ENCODE measurements at places on chromosomes 3 and 15.

- no peak for DNase-seq
These were observed 12.6 kb downstream of the ACOX2 start for GRCh38 chr3:58524326-58524888.

GRCh38 chr3:45347315-45348000 lies 40.9 kb upstream of the LARS2 start:
- no peak for DNase-seq

DNA sequence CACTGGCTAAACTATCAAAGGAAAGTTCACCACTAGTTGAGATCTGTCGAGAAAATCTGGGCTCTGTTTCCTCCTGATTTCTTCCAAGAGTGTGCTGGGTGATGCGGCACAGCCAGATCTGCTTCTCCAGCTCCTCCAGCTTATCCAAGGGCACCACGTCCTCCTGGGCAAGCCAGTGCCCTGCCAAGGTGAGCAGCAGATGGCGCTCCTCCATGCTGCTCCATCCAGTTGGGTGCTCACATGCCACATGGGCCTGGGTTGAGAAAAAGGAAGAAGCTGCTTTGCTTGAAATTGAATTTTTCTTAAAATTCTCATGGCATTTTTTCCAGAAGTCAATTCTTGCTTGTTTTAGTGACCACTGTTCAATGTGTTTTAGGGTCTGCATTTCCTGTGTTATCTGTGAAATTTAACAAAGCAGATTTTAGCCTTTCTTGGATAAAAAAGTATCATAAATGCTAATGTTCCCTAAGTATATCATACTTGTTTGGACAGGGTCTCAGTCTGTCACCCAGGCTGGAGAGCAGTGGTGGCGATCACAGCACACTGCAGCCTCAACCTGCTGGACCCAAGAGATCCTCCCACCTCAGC lies 47.3 kb downstream of the EIF3J start:
- DNase-seq, result no peak

- DNase-seq, result no peak
These were observed 210.2 kb downstream of the ARPP21 start for GRCh38 chr3:35849496-35849895.

GRCh38 chr3:62361261-62361660 lies 12.1 kb downstream of the FEZF2 start:
- no peak for DNase-seq

GRCh38 chr15:57472861-57473260 lies 96.6 kb downstream of the CGNL1 start:
- DNase-seq, result no peak

GRCh38 chr15:29151484-29151857 lies 118.2 kb downstream of the NSMCE3 start:
- DNase-seq, result no peak

GRCh38 chr15:78052001-78052401 lies 25.5 kb downstream of the TBC1D2B start:
- DNase-seq, result no peak

GRCh38 chr15:80055933-80056332 lies 3.5 kb upstream of the ZFAND6 start:
- no peak for DNase-seq

GRCh38 chr3:146680617-146681016 lies 75.5 kb upstream of the PLSCR5 start:
- DNase-seq, result no peak

- DNase-seq, result no peak
These were observed 292.7 kb downstream of the EPHB1 start for GRCh38 chr3:135087782-135088181.

- no peak for DNase-seq
These were observed 1044.2 kb downstream of the PLOD2 start for GRCh38 chr3:145116769-145117168.

- DNase-seq, result no peak
These were observed 196.5 kb downstream of the UBE3A start for GRCh38 chr15:25242166-25242879.

DNA sequence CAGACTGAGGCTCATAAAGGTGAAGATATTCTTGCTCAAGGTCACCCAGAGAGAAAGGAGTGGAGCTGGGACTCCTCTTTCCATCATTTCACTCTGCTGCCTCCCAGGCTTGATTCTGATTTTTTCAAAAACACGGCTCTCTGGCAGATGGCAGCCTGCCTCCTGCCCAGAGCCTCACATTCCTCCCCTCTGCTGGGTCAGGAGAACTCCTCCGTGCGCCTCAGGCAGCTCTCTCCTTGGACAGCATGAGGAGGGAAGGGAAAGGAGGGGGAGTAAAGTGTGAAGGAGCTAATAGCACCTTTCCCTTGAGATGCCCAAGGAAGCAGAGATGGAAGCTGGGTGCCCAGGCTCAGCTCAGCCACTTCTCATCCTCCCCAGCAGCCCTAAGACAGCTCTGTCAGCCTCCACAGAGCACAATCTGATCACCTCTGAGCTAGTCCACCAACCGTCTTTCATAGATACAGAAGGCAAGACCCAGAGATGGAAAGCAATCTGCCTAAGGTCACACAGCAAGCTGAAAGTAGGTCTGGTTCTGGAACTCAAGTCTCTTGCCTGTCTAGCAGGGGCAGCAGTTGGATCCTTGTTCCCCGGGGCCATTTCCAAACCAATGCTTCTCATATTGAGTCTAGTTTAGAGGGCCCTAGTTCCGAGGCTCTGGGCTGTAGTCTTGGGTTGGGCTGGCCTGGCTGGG lies 3.5 kb downstream of the RLBP1 start:
- DNase-seq, result no peak

- DNase-seq, result no peak
These were observed 142.7 kb downstream of the ALDH1A2 start for GRCh38 chr15:57922776-57923175.

GRCh38 chr15:63749330-63749942 lies 84.3 kb downstream of the HERC1 start:
- DNase-seq, result no peak

DNA sequence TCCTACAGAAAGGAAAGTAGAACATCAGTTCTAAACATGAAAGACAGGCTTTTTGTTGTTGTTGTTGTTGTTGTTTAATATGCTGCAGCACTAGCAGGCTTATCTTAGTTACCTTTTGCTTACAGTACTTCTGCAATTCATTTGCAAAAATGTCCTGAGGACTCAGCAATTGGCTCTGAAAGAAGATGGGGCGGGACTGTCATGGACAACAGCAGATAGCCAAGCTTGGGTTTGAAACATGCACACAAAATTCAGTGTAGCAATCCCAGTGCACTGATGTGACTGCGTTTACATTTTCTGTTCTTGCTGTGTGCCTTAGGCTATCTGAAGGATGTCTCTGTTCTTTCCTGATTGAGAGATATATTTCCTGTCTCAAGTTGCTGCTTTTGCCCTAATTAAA lies 9.2 kb downstream of the UNC13C start:
- DNase-seq, result no peak

- no peak for DNase-seq
These were observed 122.3 kb upstream of the PRR20G start for GRCh38 chr3:127410137-127410488.

- no peak for DNase-seq
These were observed at the start of gene FEZF2 for GRCh38 chr3:62373215-62373614. Gene FEZF2 (minus strand): TSS chr3:62373550. CDS start chr3:62372868, 682 bp downstream.

- no peak for DNase-seq
These were observed 7.1 kb downstream of the ELL3 start for GRCh38 chr15:43769584-43770228.

DNA sequence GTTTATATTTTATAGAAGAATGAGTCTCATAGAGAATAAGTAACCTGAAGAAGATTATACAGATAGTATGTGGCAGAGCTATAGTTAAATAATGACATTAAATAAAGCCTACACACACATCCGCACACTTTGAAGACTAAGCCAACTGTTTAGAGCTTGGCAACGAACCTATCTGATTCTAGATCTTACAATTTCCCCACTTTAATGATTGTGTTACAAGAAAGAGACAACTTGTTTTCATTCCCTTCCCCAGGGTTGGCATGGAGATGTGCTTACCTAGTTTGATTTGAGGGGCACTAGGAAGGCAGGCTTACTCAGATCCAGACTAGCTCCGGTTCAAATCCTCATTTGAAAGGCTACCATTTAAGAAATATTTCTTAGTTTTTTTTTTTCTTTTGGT lies 61.9 kb upstream of the CBLB start:
- no peak for DNase-seq

DNA sequence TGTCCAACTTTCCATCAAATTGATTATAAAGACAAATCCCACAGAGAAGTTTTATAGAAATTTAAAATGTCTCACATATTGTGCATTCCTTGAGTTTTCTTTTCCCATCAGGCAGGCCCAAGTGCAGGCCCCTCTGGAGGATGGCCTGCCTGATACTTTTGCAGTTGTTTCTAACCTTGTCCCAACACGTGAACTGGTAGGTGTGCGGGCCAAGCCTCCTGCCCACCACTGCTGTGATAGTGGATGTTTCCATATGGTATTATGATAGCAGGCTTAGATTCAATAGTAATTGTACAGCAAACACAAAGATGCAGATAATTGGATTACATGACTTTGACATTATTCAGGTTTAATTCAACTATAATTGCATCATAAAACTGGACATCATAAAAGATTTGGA lies 1.4 kb downstream of the P2RY12 start:
- no peak for DNase-seq

GRCh38 chr3:114329823-114330222 lies 36.0 kb downstream of the TIGIT start:
- no peak for DNase-seq

GRCh38 chr15:31399544-31400171 lies 73.0 kb downstream of the KLF13 start:
- no peak for DNase-seq

DNA sequence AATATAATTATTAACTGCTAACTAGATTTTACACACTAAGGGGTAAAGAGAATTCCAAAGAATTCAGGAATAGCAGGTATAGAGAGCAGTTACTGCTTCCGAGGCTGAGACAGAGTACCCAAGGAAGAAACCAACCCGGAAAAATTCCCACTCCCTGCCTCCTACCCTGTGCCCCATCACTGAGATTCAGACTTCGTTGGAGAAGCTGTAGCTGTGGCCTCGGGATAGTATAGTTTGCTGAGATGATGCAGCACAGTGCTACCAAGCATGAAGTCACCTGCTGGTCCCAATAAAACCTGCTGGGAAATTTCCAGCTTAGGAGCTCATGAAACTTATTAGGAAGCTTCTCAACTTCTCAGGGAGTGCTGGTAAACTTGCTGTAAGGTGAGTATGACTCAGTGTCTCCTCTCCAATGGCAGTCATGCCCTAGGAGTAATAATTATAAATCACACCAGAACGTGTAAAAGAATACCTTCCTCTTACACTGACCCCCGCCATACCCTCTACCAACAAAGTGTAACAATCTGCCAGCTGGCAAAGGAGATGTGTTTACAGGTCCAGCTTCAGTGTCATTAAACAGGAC lies 215.2 kb upstream of the ROBO2 start:
- DNase-seq, result no peak

DNA sequence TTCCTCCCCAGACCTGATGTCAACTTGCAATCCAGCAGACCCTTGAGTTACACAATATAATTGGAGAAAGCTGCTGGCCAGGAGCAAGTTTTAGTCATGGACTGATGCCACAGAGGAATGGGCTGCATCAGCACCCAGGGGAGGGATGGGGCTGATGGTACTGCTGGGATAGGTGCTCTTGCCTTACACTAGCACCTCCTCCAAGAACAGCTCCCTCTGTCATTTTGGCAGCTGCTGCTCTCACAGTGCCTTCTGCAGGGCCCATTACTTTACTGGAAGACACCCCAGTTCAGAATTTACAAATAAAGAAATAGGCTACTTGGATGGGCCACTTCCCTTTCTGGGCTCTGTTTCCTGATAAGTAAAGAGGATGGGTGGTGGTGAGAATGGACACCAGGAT lies 85.3 kb upstream of the RORA start:
- DNase-seq, result no peak

DNA sequence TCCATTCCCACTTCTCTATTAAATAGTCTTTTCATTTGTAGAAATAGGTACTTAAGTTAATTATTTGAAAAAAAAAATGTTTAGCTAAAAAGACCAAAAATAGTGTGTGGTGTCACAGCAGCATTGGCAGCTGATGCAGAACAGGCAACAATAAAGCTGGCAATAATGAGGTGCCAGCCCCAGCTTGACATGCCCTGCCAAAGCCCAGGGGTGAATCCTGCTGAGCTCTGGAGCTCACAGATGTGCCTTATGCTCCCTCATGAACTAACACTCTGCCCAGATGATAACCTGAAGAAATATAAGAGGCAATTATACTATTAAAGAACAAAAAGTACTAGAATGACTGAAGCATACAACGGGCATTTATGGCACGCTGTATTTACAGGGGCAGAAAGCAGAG lies 63.8 kb downstream of the IGSF11 start:
- no peak for DNase-seq

DNA sequence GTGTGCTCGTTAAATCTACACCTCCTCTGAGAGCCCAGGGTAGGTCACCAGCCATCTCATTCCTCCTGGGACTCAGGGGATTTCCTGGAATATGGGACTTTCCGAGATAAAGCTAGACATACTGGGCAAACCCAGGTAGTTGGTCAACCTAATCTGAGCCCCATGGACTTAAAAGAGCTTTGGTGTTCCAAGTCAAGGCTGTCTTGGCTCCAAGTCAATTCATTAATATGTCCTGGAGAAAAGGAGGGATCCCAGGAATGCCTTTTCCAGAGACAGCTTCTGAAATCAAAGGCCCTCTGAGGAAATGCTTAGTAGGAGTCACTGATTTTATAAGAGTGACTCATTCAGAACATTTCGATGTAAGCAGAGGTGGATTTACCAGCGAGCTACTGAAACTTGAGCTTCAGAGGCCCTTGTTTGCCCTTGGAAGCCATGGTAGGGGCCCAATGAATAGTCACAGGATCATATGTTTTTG lies 137.3 kb upstream of the UBE2E1 start:
- no peak for DNase-seq

GRCh38 chr3:143979041-143979440 lies 7.4 kb downstream of the DIPK2A start:
- no peak for DNase-seq

DNA sequence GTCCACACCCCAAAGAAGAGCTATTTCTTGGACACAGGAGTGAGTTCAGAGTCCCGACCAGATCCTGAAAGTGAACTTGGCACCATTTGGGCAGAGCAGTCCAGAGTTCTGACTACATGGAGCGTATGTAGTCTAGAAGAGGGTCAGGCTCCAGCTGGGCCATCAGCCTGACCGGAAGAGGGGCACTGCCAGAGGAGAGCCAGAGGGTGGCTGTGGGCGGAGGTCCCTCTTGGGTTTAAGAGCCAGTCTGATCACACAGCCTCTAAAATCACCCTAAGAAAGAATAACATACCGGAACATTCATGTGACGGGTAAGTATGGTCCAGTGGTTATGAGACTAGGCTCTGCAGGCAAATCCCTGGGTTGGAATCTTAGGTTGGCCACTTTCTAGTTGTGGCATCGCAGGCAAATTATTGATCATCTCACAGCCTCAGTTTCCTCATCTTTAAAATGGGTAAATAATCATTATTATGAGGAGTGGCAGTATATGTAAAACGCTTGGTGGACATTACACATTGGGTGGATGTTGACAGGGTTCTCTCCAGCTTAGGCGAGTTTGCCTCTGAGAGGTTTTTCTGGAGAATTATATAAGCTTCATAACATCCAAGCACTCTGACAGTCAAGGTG lies 2.1 kb upstream of the RAP2B start:
- DNase-seq, result no peak

- no peak for DNase-seq
These were observed 69.1 kb downstream of the SEMA6D start for GRCh38 chr15:47786371-47786770.
